ENCODE measurements at places on chromosomes 11 and 22. TPM values are rescaled to one million over a fixed set of nuclear protein-coding genes. Genes with fewer than 3 reads are reported as not detected.

- no peak for DNase-seq
Observed at GRCh38 chr11:64314146-64314804, 3.1 kb downstream of the TRMT112 start.

DNA sequence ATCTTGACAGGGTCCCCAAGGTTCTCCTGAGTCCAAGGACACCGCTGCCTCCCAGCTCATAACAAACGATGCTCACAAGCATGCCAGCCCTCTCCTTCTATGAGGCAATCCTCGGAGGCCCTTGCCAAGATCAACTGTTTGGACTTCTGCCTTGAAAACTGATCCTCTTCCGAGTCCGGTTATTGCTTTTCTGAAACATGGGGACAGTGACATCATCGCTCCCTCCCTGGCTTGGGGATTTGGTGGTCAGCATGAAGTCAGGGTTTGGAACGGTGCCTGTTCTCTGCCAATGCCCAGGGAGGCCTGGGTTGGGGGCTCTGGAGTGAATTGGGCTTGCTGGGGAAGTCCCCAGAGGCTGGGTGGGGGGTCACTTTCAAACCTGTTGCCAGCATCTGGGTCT is 149.3 kb downstream of the FBXO7 start:
- DNase-seq = no peak

- DNase-seq = no peak
Observed at GRCh38 chr11:111949519-111950426, 12.6 kb downstream of the DIXDC1 start.

ABTB2 gene
- polyA plus RNA-seq = 8.3 TPM

C11orf86 gene
- not detected for polyA plus RNA-seq

Data from forelimb muscle (tissue), 1 donor.